ENCODE measurements at places on chromosomes 1 and 21.

DNA sequence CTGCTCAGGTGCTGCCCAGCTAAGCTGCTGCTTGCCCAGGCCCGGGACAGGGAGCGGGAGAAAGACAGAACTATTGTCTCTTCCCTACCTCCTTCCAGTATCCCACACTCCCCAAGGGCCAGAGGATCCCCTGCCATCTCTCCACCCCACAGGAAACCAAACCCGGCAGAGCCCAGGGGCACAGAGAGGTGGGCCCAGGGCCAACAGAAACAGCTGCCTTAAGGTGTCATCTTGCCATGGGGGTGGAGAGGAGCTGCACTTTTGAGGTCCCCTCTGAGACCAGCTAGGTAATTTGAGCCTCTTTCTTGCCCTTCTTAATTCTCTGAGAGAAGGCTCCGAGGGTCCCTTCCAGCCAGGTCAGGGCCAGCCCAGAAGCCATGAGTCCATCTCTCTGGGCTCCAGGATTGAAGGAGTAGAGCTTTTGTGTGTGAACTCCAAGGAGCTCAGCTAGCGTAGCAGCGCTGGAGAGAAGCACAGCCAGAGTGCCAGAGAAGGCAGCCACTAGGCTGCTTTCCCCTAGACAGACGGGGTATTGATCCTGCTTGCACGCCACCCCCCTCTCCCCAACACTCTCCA lies 9.7 kb upstream of the GPR61 start:
- DNase-seq, result no peak

DNA sequence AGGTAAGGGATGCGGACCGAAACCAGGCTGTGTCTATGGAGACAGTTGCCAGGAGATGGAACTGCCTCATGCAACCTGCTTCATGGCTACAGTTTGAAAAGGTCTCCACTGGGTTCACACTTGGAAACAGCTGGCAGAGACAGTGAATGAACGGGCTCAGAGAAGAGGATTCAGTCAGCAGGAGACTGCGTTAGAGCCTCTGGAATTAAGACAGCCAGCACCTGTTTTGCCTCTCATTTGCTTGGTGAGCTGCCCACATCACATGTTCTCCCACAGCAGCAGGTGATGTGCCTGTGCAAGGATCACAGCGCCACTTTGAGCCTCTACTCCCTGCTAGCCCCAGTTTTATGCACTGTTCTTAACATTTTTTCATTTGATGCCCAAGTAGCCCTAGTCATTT lies 321.0 kb downstream of the PLPP3 start:
- DNase-seq, result no peak

GRCh38 chr1:79874289-79874688 lies 867.8 kb upstream of the ADGRL4 start:
- no peak for DNase-seq

GRCh38 chr21:19433623-19434022 lies 1030.0 kb upstream of the TMPRSS15 start:
- no peak for DNase-seq

- no peak for DNase-seq
These were observed 23.2 kb downstream of the MCOLN2 start for GRCh38 chr1:84973498-84974334.

DNA sequence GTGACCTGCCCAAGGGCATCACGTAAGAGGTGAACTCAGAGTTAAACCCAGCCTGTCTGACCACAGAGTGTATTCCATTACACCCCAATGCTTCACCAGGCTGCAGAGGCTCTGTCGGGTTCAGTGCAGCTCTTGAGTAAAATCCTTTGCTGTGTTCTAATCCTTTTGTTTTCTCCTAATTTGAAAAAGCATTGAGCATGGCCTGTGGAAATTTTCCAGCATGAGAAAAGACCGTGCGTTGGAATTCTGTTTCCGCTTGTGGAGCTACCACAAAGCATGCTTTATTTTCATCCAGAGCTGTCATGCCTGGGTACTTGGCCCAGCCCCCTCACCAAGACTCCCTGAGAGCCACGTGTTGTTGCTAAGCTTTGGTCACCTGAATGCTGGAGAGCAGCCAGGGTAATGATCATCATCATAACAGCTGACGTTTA lies 317.6 kb downstream of the PRDM2 start:
- DNase-seq, result no peak

GRCh38 chr1:151846062-151846568 lies 6.5 kb upstream of the C2CD4D start:
- no peak for DNase-seq

DNA sequence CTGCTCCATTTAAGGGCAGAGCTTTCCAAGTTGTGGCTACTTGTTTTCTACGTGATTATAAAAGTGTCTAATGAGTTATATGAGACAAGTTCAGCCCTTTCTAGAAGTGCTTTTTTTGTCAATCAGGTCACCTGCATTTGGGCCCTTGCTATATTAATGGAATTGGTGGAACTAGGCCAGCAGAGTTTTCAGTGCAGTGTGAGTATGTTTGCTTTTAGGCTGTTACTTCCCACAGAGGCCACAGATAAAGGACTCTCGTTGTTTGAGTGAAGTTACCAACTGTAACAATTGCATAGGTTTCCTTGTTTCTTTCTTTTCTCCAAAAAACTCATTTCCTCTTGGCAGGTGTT lies 10.9 kb downstream of the SMAP2 start:
- no peak for DNase-seq

- DNase-seq, result no peak
These were observed 3.1 kb downstream of the BTG2 start for GRCh38 chr1:203308328-203308922.

DNA sequence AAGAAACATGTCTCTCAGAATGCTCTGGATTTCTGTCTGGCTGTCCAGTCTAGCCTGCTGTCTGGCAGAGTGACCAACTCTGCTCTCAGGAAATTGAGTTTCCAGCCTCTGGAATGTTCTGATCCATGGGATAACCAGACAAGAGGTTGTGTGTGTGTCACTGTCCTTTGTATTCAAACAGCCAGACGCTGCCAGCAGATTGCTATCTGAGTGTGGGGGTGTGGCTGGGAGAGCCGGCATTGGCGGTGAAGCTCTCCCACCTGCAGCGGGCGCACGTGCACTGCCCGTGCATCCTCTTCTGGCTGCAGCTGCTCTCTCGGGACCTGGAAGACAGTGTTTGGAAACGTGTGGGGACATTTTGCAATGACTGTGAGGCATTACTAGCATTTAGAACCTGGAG lies 26.1 kb downstream of the PKP1 start:
- peak; percentile 77 for DNase-seq

DNA sequence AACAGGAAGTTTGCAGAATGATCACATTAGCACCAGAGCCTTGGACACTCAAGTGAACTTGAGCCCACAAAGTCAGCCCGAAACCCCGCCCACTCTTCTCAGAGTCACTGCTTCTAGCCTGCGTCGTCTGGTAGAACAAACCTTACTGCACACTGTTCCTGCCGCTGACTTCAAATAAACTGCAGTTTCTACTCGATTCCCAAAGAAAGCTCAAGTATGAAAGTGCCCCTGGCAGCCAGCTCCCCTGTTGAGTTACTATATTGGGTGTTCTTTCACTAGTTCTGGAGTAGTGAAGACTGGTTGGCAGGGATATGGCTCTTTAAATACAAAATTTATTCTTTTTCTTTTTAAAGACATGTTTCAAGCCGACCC lies 164.7 kb downstream of the GALNT2 start:
- DNase-seq, result no peak

- no peak for DNase-seq
These were observed 2.2 kb upstream of the CLCA2 start for GRCh38 chr1:86421601-86422280.

GRCh38 chr1:92273039-92273438 lies 25.7 kb downstream of the GLMN start:
- DNase-seq, result no peak

GRCh38 chr1:238052496-238053266 lies 162.0 kb upstream of the ZP4 start:
- DNase-seq, result no peak

GRCh38 chr1:163661391-163661790 lies 339.6 kb downstream of the NUF2 start:
- no peak for DNase-seq

- no peak for DNase-seq
These were observed 15.9 kb upstream of the BTG2 start for GRCh38 chr1:203289281-203289981.

DNA sequence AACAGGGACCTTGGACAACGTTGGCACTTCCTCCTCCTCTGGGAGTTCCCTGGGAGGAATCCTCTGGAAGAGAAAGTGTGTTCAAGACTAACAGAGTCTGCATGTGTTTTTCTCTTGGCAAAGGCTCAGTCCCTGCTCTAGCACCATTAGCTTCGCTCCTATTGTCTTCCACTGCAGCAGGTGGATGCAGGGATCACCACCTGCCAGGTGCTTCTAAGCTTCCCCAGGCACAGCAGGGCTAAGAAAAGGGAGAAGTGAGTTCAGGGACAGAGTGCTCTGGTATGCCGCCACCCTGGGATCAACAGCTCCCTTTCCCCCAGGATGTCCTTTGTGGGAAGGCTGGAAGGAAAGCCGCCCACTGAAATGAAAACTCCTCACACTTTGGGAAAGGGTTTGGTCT lies 43.9 kb upstream of the IL20 start:
- no peak for DNase-seq

GRCh38 chr1:72911656-72912055 lies 629.3 kb upstream of the NEGR1 start:
- DNase-seq, result no peak

- no peak for DNase-seq
These were observed 1.7 kb downstream of the HLX start for GRCh38 chr1:220880726-220881506.

GRCh38 chr1:44826375-44827196 lies 16.5 kb downstream of the PTCH2 start:
- no peak for DNase-seq

GRCh38 chr1:31531177-31531999 lies 44.9 kb upstream of the TINAGL1 start:
- no peak for DNase-seq

DNA sequence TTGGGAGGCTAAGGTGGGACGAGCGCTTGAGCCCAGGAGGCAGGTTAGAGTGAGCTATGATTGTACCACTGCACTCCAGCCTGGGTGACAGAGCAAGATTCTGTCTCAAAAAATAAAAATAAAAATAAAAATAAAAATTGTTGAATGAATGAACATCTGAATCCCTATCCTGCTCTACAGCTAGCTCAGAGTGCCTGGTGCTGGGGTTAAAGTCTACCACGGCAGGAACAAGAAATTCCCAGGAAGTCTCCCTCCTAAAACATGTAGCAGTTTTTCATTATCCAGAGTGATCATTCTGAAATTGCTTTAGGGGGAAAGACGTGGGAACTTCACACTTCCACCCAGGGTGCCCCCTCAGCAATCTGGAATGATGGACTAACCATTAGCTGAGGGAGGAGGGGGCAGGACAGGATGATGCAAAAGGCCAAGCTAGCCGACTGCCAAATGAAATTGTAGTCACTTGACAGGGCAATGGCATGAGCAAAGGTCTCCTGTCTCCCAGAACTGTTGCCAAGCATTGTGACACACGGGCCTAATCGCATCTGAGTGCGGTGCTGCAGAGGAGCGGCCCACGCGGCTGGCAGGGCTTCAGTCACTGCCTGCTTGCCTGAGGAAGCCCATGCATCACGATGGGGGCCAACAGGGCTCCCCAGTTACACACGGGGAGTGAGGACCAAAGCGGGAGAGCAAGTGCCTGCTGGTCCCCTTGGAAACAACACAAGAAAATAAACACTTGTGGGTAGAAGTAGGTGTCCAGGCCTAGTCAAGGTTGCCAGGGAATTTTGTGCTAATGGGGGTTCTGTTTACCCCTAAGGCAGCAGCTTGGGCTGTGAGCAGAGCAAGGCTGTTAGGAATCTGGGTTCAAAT lies 85.7 kb downstream of the NENF start:
- DNase-seq, result peak; percentile 86

DNA sequence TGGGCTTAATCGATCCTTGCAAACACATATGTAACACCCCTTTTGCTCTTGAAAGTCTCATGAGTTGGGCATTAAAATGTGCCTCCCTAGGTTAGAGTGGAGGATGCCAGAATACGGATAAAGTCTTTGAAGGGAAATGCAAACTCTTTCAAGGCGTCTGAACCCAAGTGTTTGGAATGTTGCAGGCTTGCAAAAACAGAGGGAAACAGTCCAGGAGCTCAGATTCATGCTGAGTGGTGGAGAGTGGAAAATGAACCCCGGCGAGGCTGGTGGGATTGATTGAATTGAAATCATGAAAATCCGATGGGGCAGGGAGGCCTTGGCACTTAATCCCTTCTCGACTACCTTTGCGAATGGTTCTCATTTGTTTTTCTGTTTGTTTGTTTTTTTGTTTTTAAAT lies 175.5 kb downstream of the PGBD5 start:
- no peak for DNase-seq

DNA sequence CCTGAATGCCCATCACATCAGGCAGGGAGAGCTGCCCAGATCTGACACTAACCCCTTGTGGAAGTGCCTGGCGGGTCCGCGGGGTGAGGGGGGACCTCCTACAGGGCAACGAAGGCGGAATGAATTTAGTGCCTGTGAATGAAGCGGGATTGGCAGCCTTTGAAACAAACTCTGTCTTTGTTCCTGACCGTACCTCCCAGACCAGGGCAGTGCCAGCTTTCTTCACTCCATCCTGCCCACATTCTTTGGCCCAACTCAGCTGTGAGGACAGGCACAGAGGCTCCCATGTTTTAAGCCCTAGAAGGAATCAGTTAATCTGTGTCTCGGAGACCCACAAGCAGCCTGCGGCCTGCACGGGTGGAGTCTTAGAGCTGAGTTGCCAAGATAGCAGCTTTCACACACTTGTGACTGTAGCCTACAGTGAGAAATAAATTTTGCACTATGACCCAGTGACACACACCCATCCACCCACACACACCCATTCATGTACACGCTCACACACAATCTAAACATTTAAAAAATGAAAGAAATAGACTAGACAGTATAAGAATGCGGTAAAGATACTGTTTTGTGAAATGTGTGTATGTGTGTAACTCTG lies 60.1 kb upstream of the USP24 start:
- no peak for DNase-seq

GRCh38 chr21:14850394-14850793 lies 214.4 kb downstream of the NRIP1 start:
- no peak for DNase-seq

DNA sequence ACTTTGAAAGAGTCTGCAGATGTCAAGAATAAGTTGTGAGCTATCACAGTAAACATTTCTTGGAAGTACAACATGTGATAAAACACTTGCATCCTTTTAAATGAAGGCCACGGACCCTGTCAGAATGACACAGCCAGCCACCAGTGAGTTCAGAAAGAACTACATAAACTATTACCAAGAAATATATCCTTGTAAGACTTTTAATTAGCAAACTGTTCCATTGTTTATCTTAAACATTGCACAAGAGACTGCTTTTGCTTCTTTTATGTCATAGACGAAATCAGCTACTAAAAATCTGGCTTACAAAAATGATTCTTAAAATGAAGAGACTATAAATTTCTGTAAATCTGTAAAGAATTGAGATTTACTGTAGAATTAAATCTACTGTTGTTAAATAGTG lies 17.9 kb downstream of the LRRC7 start:
- no peak for DNase-seq

DNA sequence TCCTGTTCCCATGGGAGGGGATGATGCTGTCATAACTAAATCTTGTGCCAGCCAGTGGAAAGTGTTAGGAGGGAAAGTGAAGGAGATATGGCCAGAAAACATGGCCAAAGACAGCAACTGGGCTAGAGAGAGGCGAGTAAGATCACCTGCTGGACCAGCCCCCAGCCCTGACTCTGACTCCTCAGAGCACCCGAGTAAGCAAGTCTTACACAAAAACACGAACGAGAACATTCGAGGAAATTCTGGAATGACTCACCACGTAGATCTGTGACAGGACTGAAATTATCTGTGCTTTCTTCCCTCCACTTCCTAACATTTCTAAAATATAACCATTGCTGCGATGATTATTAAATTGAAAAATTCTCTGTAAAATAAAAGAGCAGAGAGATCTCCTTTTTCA lies 9.2 kb downstream of the ZNF496 start:
- no peak for DNase-seq

Measured in HuH-7.5 (cell line).